ENCODE measurements at places on chromosomes 4 and X.

- no peak for DNase-seq
These were observed 90.1 kb downstream of the EVC2 start for GRCh38 chr4:5618051-5618960.

GRCh38 chr4:18508786-18509185, 487.2 kb upstream of the LCORL start:
- no peak for DNase-seq

DNA sequence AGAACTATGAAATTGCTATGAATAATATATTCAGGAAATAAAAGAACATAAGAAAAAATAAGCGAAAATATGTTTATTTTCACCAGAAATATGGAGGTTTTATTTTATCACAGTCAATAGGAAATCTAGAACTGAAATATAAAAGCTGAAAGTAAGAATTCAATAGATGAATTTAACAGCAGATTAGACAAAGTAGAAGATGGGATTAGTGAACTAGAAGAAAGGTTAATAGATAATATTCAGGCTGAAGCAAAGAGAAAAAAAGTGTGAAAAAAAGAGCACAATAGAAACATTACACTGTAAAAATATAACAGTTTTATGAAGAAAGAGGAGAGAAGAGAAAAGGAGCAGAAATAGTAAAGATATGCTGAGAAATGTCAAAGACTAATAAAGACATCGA, 1152.1 kb downstream of the FAT4 start:
- no peak for DNase-seq

DNA sequence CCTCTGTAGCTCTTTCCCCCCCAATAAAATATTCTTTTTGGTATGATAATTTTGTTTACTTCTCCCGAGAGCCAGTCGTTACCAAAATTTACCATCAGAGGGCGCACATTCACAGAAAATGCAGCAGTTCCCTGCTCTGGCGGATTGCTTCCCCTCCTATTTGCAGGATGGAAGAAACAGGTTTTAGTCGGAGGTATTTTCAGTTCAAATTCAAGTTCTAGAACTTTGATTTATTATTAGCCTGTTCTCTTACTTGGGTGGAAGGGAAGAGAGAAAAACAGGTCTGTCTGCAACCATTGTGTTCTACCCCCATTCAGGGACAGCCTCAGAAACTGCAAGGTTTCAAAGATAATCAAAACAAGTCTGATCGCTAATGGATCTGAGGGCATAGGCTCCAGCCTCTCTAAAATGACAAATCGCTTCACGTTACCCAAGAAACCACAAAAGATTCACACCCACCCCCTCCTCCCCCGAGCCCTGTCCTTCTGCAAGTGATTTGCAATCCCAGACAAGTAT, 263.8 kb upstream of the RPS6KA3 start:
- DNase-seq: peak; percentile 5

- DNase-seq: no peak
These were observed 2360.1 kb downstream of the PCDH7 start for GRCh38 chr4:33080275-33080674.

GRCh38 chr4:3388471-3389232, 53.1 kb upstream of the HGFAC start:
- DNase-seq: peak; percentile 59

- DNase-seq: no peak
These were observed 48.8 kb upstream of the GRXCR1 start for GRCh38 chr4:42843694-42844093.

DNA sequence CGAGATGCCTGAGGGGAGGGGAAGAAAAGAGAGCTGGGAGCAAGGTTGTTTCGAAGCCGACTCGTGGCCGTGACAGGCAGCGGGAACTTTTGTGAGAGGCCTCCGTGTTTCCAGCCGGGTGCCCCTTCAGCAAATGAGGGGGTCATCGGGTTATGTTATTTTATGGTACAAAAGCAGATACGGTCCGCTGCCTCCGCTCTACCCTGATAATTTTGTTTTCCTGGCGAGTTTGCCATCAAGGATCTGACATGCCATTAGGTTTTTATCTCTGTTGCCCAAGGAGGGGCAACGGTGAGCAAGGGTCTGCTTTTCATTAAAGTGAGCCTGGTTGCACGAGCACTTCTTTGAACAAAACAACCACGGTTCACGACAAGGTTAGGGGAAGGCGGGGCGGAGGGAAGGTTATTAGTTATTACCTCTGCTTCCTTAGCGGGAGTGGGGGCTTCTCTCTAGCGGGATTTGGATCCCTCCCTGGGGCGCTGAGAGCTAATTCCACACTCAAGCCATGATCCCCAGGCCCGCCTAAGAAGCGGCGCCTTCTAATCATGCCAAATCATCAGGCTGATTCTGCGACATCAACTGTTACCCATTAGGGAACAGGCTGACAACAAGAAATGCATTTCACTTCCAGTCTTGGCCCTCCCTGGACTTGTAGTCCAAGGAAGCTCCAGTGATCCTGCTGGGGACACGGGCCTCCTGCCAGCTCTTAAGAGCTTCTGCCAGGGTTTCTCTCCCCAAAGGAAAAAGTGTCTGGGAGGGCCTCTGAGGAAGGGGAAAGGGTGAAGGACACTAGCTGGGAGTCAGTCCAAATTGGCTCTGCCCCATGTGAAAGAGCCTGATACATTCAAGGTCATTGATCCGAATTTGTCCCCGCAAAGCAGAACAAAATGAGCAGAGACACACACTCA, 617.7 kb downstream of the MID1IP1 start:
- no peak for DNase-seq

GRCh38 chr4:122548886-122549630, 71.8 kb downstream of the IL21 start:
- DNase-seq: no peak

GRCh38 chrX:155819525-155819924, 61.6 kb upstream of the VAMP7 start:
- no peak for DNase-seq

DNA sequence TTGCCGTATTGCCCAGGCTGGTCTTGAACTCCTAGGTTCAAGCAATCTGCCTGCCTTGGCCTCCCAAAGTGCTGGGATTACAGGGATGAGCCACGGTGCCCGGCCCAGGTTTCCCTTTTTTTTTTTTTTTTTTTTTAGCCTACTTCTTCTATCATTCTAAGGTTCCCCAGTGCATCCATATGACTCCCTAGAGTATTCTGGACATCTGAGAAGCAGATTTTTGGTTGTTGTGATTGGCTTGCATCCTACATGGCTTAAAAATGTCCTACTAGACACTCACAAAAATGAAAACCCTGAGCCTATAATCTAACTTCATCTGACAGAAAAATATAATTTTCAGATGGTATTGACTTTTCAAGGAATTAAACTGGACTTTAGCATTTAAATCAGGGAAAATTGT, 41.7 kb downstream of the SMIM14 start:
- no peak for DNase-seq

GRCh38 chr4:98641376-98641775, 17.0 kb downstream of the TSPAN5 start:
- no peak for DNase-seq

GRCh38 chrX:15471028-15471427, 22.1 kb downstream of the PIR start:
- DNase-seq: peak; percentile 0

- DNase-seq: no peak
These were observed 41.9 kb upstream of the NEUROG2 start for GRCh38 chr4:112557676-112558411.

GRCh38 chr4:123950530-123950929, 553.9 kb downstream of the SPRY1 start:
- DNase-seq: no peak

- DNase-seq: no peak
These were observed 5.6 kb downstream of the NYX start for GRCh38 chrX:41452565-41453356.

DNA sequence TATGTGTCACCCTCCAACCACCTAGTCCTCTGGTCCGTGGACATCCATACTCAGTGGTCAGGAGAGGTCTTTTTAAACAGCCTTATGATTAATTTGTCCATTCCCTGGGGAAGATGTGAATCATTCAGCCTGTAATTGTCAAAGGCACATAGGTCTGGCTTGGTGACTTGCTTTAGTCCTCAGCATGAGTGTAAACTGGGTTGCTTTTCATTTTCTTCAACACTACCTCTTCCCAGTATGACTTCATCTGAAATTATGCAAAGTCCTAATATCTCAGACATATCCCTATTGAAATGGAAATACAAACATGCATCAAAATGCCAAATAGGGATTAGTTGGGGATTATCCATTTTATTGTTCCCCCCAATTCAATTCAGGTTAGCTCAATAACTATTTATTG, 208.3 kb upstream of the AMOT start:
- no peak for DNase-seq

DNA sequence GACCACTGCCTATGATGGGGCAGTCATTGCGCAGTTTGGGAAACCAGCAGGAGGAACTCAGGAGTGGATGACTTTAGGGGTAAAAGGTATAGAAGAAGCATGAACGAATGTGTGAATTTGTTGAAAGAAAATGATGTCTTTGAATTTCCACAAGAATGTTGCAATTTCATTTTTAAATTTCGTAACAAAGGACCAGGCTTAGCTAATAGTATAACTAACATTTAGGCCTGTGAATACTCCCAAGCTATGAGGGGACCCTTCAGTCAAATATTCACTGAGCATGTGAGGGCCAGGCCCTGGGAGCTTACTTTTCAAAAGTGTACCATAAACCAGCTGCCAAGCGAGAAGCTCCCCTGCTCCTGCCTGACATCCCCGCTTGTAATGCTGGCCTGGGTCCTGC, 5.3 kb downstream of the MPC1L start:
- DNase-seq: no peak

GRCh38 chrX:151177141-151178027, 1.0 kb downstream of the GPR50 start:
- DNase-seq: no peak

- no peak for DNase-seq
These were observed 174.2 kb upstream of the NOCT start for GRCh38 chr4:138841343-138841742.

- DNase-seq: no peak
These were observed 24.7 kb upstream of the SOD3 start for GRCh38 chr4:24770667-24771066.

GRCh38 chr4:122920473-122920872, 1.9 kb downstream of the NUDT6 start:
- no peak for DNase-seq

DNA sequence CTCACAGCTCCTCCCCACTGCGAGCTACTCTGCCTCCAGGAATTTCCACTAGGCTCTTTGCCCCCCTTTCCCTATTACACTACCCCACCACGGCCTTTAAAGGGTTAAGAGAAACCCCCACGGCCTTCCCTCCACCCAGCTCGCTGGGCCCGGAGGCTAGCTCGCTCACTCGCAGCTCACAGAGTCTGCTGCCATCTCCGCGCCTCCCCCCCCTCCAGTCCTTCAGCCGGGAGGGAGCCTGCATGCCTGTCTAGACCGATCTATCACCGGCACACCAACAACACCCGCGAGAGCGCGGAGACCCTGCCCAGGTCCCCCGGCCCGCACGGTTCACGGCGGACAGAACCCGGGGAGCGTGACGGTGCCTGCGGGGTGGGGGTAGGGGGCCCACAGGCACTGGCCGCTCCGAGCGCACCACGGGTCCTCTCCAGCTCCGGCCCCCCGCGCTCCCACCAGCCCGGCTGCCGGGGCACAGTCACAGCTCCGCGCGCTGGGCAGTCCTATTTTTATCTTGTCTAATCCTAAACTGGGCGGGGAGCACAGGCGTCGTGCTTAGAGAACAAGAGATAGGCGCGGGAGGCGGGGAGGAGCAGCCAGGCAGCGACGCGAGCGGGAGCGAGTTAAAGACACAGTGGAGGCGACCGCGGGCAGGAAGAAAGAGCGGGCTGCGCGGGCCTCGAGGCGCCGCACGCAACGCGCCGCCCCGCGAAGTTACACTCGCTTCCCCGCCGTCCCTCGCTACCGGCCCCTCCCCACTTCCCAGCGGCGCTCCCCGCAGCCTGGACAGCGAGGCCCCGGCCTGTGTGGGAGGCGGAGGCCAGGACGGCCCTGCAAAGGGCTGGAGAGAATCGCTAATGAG, 3.5 kb downstream of the BCOR start:
- DNase-seq: no peak

GRCh38 chr4:121226362-121226761, 62.2 kb upstream of the TNIP3 start:
- no peak for DNase-seq

DNA sequence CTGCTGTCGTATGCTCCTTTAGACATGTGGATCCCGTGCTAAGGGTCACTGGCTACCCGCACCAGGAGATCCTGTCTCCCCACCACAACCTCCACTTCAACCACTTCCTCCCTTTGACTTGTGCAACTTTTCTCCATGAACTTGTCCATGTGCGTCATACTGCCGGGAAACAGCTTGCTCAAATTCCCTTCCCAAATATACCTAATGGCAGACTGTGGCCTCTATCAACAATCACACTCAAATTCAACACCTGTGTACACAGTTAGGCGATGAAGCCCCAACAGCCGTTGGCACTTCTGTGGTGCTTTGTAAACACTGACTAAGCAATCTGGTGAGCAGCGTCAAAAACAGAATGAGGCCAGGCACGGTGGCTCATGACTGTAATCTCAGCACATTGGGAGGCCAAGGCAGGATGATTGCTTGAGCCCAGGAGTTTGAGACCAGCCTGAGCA, 49.5 kb downstream of the CD99L2 start:
- no peak for DNase-seq

- DNase-seq: no peak
These were observed 151.8 kb downstream of the TSPAN5 start for GRCh38 chr4:98506462-98507132.

- no peak for DNase-seq
These were observed 35.0 kb downstream of the SHROOM3 start for GRCh38 chr4:76470064-76470463.

DNA sequence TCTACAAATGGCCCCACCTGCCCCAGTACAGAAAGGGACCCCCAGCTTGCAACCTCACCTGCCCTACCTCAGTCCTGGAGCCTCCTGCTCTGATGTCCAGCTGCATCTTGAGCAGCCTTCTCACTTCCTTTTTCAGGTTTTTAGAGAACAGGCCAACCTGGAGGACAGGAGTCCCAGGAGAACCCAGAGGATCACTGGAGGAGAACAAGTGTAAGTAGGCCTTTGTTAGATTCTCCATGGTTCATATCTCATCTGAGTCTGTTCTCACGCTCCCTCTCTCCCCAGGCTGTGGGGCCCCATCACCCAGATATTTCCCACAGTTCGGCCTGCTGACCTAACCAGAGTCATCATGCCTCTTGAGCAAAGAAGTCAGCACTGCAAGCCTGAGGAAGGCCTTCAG, 3.6 kb downstream of the MAGEA11 start:
- no peak for DNase-seq
